ENCODE measurements at places on chromosomes 7 and 10. TPM values are rescaled to one million over a fixed set of nuclear protein-coding genes. Genes with fewer than 3 reads are reported as not detected.

DNA sequence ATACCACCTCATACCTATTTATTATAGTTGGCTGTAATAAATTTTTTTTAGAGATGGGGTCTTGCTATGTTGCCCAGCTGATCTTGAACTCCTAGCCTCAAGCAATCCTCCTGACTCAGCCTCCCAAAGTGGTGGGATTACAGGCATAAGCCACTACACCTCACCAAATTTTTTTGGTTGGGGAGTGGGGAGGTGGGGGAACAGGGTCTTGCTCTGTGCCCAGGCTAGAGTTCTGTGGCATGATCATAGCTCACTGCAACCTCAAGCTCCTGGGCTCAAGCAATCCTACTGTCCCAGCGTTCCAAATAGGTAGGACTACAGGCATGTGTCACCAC lies 3.9 kb upstream of the OGDH start:
- DNase-seq = no peak

DNA sequence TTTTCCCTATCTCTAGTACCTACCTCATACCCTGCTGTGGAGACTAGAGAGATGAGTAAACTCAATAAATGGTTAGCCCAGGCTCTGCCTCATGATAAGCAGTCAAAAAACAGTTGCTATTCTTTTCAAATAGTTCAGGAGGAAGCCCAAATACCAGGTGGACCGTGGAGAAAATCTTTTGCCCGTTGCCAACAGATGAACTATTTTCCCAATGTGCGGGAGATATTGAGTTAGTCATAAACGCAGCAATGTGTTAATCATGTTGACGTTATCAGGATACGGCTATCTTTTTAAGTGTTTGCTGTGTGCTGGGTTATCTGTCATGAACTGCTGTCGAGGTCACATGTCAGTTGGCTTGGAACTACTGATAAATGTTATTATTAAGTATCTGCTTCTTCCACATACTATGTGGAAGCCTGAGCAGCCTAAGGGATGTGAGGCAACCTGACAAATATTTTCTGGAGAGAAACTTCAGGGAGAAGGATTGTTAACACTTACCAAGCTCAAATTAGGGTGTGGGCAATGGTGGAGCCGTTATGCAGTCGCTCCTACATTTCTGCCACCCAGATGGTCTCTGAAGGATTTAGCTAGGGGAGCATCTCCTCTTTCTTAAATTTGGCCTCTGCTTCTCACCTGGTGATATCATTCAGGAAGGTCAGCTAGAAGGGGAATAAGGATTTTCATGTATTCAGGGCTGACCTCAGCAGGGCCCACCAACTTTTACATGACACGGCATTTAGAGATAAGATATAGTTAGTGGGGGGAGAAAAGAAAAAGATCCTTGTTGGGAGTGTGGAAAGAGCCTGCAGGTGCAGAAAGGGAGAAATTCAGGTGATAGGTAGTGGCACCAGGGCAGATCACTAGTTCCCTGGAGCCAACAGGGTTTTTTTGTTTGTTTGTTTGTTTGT lies 33.5 kb upstream of the SLC26A3 start:
- DNase-seq = no peak

Gene VPS37D
- 1.2 TPM for total RNA-seq

Gene AMPH
- 7.3 TPM for total RNA-seq

Gene PNLIPRP2
- total RNA-seq = not detected

Gene MMP21
- total RNA-seq = 0.38 TPM

Gene BAIAP2L1
- total RNA-seq = 1.5 TPM
